ENCODE measurements at places on chromosomes 12 and 14.

DNA sequence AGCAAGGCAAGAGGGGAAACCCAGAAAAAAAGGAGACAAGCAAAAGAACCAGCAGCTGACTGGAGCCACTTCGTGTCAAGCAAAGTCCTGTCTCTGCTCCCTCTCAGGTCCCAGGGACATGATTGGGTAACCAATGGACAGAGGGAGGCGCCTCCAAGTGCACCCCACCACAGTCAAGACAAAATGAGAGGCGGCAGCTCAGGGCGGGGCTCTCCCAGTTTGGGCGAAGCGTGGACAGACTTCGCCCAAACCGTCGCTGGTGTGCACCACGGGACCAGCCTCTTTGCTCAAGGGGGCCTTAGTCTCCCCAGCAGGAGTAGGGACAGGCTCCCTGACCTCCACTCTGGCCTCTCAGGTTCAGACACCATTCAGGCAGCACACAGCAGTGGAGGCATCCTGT lies 1.5 kb upstream of the BEGAIN start:
- DNase-seq = no peak

- no peak for DNase-seq
These were observed 1257.6 kb upstream of the FLRT2 start for GRCh38 chr14:84272290-84272721.

- no peak for DNase-seq
These were observed 17.8 kb downstream of the NCOR2 start for GRCh38 chr12:124549629-124550028.

- DNase-seq = no peak
These were observed 72.2 kb downstream of the PITPNM2 start for GRCh38 chr12:123078531-123079155.

DNA sequence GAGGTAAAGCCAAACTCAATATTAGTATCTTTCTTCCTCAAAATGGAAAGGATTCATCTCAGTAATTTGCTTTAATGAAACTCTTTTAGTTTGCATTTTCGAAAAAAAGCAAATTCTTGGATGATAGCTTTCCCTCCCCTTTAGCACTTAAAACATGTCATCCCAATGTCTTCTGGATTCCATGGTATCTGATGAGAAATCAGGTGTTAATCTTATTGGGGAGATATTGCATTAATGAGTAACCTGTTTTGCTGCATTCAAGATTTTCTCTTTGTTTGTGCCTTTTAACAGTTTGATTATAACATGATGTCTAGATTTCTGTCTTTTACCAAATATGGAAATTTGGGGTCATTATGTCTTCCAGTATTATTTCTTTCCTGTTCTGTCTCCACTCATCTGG lies 405.1 kb upstream of the FOXG1 start:
- DNase-seq = no peak

DNA sequence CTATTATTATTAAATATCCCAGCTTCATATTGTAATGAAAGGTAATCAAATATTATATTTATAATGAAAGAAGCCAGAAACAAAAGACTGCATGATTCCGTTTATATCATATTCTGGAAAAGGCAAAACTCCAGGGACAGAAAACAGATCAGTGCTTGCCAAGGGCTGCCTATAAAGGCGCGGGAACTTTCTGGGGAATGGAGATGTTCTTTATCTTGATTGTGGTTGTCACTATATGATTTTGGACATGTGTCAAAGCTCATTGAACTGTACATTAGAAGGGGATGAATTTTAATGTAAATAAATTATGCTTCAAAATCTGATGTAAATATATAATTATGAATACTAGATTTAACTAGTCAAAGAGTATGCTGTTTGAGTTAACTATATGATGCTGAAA lies 115.4 kb upstream of the KRAS start:
- no peak for DNase-seq

DNA sequence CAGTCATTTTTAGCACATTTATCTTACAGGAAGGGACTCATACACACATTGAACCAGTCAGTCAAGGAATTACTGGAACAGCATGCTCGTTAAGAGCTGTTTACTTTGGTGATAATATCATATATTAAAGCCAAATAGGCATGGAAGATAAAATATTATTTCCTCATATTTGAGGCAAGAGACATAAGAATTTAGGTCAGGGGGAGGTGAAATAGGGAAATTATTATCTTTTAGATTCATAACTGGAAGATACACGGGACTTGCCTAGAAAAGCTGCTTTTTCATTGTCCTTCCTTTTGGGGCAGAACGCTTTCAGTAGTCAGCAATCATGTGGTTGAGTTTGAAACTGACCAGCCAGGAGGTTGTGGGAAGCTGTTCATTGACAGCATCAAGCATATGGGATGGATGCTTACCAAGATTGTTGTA lies 72.5 kb downstream of the NTN4 start:
- no peak for DNase-seq

DNA sequence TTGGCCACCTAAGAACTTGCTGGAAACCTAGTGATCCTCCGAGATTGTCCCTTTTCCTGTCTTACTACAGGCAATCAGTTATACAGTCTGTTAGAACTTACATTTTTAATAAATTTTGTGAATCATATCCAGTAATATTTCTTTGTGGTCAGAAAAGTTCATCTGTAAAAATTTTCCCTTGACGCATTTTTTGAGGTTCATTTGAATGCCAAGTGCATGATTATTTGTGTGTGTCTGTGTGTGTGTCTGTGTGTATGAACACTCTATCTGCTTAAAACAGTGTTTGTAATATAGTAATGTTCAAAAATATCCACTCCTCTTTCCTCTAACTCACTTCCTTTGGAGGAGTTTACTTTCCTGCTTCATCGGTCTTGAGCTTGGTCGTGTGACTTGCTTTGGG lies 468.7 kb upstream of the FLRT2 start:
- no peak for DNase-seq

GRCh38 chr14:65840786-65841185 lies 428.3 kb downstream of the FUT8 start:
- DNase-seq = no peak

DNA sequence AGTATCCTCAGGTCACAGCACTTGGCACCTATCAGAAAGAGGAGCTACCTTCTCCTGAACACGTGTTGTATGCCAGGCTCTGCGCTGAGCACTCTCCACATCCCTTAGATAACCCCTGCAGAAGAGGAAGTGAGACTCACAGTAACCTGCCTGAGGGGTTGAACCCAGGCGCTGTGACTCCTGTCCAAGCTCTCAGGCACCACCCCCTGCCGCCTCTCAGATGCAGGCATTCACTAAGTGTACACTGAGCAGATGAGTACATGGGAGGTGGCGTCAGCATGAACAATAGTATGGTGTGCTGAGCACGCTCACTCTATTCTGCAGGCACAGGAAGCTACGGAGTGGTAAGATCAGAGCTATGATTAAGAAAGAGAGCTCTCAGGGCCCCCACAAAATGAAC lies 21.0 kb upstream of the RIC8B start:
- DNase-seq = no peak

DNA sequence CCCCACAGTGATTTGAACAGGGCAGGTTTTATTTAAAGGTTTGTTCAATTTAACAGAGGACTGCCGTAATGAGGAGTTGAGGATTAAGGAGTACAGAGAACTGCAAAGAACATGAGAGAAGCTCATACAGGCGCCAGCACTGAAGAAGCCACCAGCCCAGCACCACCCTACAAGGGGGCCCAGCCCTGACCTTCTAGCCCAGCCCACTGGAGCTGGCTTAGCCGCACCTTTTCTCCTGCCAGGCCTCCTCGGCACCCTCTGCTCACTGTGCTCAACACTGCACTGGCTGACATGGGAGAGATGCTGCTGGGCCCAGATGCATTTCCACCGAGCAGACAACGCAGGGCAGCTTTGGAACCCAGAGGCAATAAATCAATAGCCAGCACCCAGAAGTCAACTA lies 36.5 kb upstream of the SFSWAP start:
- DNase-seq = no peak

Data from AG04450 (cell line).